A549 treated with ZK216348 at 1 μM for 4 hours (cell line): ENCODE measurements at places on chromosomes 7 and 10. TPM values are rescaled to one million over a fixed set of nuclear protein-coding genes. Genes with fewer than 3 reads are reported as not detected.

Gene DPP6
- not detected in 5 replicates for total RNA-seq

Gene SPDYE11
- total RNA-seq = not detected in 5 replicates

Gene DOCK1
- total RNA-seq = 17.5 to 26.2 TPM (median 23.1 TPM) in 5 replicates

Gene SH3PXD2A
- total RNA-seq = 0.97 to 2.3 TPM (median 1.6 TPM) in 5 replicates

Gene METTL2B
- total RNA-seq = 17.9 to 25.7 TPM (median 23.4 TPM) in 5 replicates

Gene TMEM176A
- not detected in 5 replicates for total RNA-seq

Gene ERVW-1
- total RNA-seq = not detected in 5 replicates

Gene TBRG4
- total RNA-seq = 79.7 to 114 TPM (median 108 TPM) in 5 replicates

Gene PGAM2
- not detected in 5 replicates for total RNA-seq

Gene ZCCHC24
- 2.5 to 4.7 TPM (median 4.0 TPM) in 5 replicates for total RNA-seq

Gene DGKB
- not detected in 5 replicates for total RNA-seq

Gene HNRNPF
- total RNA-seq = 261 to 359 TPM (median 342 TPM) in 5 replicates

Gene RBP4
- 5.1 to 10.1 TPM (median 9.7 TPM) in 5 replicates for total RNA-seq

Gene MBL2
- total RNA-seq = not detected in 5 replicates

Gene STX1A
- total RNA-seq = 67.2 to 92.1 TPM (median 81.8 TPM) in 5 replicates

Gene SPDYE8
- total RNA-seq = not detected in 5 replicates

Gene DLX5
- total RNA-seq = not detected in 5 replicates

Gene SLC25A40
- total RNA-seq = 4.0 to 11.4 TPM (median 7.8 TPM) in 5 replicates

Gene TRIM50
- not detected in 5 replicates for total RNA-seq

Gene PRRT4
- 0.35 to 0.71 TPM (median 0.40 TPM) in 4 of 5 replicates, not detected in the other for total RNA-seq

Gene GJD4
- total RNA-seq = not detected in 5 replicates

Gene FGFBP3
- 1.7 to 3.2 TPM (median 2.5 TPM) in 5 replicates for total RNA-seq

Gene UNC5B
- total RNA-seq = 0.72 to 1.7 TPM (median 1.3 TPM) in 5 replicates

Gene WEE2
- not detected in 5 replicates for total RNA-seq

Gene OR13A1
- not detected in 5 replicates for total RNA-seq

Gene ASAH2
- 0.42 to 3.6 TPM (median 2.4 TPM) in 5 replicates for total RNA-seq
